SK-N-SH treated with all-trans-retinoic acid at 6 μM for 48 hours (cell line): ENCODE measurements at places on chromosomes 7 and 10.
A peak's percentile ranks its signal among the peaks of the same experiment; 100 is the strongest.

DNA sequence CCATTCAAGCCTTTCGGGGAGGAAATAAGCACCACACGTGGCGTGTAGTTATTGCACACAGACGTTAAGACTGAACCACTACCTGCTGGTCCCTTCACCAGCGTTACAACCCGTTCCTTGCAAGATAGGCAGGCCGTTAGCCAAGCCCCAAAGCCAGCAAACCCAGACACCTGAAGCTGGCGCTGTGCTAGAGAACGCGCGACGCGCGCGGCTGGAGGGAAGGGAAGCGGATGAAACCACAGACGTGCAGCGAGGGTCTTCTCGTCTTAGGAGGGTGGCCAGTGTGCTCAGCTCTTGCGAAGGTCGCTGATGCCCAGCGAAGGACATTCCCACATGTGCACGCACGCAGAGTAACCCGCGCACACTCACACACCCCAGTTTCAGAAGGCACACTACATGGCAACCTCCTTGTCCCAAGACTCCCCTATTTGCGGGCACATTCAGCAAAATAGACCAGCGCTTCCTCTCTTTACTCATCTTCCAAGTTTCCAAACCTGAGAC is 980 bp downstream of the TMEM26 start:
- ATAC-seq, result peak; percentile 35; the same call in 2 of the 3 replicates

DNA sequence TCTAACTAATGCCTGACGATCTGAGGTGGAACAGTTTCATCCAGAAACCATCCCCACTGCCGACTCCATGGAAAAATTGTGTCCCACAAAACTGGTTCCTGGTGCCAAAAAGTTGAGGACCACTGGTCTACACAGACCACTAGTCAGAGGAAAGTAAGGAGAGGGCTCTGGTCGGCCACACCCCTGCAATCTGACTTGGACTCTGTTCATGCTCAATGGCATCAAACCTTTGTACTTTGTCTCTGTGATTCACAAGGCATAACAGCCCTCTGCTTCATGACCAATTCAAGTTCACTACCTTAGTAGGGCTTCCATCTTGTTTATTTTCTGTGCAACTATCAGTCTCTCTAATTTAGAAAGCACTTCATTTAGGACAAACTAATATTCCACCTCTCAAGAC is 1.8 kb downstream of the TUBAL3 start:
- no peak for ATAC-seq

DNA sequence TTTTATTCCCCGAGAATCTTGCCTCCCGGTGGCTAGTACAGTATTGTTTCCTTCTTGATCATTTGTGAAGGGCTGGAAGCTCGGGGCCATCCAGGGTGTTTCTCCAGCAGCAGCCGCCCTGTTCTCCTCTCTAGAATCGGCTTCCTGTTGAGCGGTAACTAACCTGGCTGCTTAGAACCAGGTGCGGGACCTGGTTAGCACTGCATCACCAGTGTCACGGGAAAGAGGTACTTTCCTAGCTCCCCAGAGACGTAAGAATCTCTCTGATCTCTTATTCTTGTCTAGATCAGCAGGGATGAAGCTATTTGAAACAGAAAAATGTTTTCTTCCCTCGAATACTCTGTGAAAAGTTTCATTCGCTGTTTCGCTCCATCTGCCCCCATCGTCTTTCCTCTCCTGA is 239.2 kb downstream of the CELF2 start:
- no peak for ATAC-seq

DNA sequence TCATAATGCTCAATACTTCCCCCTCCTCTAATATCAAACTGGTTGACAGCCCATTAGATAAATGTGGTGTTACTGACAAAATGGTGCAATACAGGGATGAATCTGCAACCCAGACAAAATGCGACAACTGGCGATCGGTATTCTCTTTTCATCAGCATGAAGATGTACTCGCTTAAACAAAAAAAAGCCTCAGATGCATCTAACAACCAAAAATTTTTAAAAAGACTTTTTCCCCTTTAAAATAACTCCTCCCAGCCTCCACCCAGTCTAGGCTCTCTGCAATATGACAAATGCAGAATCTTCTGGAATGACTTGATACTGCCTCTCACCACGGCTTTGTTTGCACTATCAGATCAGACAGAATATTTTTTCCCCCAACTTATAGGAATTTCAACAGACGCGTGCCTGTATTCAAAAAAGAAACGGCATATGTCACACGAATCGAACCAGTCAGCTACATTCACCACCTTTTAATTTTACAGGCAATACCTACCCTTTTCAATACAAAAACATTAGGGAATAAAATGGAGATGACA is 1.2 kb downstream of the YWHAG start:
- ATAC-seq, result no peak

GRCh38 chr7:30363778-30364563 is 79.6 kb downstream of the ZNRF2 start:
- ATAC-seq, result no peak

DNA sequence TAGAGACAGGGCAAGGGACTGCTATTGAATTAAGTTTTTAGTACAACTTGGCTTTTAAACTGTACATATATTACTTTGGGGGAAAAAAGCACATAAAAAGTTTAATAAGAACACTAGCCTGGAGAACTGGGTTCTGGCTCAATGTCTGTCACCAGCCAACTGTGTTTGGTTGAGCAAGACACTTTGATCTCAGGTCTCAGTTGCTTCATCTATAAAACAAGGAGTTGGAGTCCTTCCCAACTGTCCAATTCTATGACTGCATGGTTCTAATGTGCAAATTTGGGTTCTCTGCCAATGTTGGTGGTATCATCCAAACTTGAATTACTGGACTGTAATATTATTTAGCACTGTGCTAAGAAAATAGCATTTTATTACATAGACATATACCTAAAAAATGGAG is 50.3 kb downstream of the ATXN7L1 start:
- no peak for ATAC-seq

DNA sequence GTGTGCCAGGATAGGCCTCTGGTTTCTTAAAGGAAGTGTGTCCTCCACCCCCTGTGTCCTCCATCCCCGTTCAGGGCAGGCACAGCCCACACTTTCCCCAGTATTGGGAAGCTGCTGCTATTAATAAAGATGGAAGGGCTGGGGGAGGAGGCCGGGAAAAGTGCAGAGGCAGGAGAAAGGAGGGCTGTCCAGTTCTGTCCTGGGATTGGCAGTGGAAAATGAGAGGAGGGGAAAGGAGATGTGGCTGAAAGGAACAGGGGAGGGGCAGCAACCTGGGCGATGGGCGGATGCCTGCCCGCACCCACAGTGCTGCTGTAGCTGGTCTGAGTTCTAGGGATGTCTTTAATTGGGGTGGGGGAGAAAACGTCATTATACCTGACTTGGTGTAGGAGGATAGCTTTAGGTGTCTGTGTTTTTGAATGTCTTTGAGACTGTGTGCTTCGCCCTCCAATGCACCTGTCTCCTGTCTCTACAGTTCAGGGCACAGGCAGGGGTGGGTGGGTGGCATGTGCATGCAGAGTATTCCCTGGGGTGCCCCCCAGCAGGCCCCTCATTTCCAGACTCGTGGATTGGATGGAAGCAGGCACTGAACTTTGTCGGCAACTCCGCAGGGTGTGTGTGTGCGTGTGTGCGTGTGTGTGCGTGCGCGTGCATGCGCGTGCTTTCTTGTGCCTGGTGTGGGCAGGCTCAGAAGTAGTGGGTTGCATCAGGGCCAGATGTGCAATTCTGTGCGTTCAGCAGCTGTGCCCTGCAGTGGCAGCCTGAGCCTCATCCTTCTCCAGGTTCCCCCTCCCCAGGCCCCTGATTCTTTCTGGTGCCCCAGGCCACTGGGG is 2.5 kb downstream of the TRIM8 start:
- peak; percentile 50 for ATAC-seq

DNA sequence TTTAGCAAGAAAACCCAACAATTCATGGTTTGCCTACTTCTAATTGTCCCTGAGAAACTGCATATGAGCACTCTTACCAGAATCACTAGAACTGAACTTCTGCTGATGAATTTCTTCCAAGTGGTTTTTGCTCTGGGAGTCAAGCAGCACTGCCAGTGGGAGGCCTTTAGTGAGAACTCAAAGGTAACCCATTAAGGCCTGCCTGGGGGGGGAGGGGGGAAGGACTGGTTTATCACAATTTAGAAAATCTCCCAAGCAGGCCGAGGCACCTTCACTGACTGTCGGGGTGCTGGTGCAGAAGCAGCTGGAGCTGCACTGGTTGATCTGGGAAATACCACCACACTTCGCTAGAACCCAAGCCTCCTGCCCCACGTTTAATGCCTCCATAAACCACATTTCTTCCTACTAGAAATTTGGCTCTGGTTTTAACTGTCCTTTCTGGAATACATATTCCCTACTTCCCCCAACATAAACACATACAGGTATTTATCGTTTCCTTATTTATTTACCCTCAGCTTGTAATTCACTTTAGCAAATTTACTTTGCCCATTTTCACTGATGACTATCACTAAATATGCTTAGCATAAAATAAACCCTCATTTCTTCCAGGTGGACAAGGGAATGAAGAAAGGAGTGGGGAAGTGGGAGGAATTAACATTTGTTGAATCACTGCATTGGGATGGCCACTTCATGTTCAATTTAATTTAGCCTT is 14.2 kb downstream of the ANK3 start:
- ATAC-seq, result no peak

DNA sequence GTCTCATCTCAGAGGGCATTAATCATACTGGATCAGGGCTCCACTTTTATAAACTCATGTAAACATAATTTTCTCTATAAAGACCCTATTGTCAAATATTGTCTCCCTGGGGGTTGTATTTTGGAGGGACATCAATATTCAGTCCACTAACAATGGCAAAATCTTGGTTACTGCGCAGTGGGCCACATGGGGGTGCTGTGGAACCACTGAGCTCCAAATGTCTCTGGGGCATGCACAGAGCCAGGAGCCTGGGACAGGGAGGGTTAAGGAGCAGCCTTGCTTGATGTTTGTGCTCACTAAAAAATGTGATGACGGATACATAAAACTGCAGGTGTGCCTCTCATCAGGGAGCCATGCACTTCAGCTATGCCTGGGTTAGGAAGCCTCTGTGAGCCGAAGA is 62.1 kb upstream of the PRSS58 start:
- peak; percentile 69 for ATAC-seq
